ENCODE measurements at places on chromosomes 2 and 18.

DNA sequence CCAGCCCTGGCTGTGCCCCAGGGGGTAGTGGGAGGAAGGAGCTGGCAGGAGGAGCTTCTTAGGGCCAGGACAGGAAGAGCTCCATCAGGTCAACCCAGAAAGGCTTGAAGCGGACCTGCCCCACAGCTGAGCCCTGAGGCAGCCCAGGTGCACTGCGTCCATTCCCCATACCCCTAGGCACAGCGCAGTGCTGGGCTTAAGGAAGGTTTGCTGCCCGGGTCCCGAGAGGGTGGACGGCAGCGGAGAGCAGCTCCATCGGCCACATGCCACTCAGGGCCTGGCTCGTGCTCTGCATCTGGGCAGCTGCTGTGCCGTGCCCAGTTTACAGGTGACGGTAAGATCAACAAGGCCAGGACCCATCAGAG lies 26.4 kb downstream of the DNMT3A start:
- DNase-seq = no peak

GRCh38 chr2:67799886-67800285 lies 262.9 kb downstream of the C1D start:
- no peak for DNase-seq

DNA sequence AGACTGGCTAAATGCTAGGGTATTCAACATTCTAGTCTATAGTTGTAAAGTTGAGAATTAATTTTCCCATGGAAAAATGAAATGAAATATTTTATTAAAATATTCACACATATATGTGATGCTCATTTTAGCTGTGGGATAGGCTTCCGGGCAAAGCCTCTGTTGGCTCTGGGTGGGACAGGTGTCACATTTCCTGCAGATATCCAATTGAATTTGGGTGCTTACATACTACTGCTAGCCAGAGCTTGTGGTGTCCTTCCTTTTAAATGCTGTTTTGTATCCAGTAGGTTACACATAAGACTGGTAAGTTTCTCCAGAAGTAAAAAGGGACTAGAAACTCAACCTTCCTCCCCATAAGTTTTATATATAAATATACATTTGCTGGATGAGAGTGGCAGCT lies 73.8 kb downstream of the RPRM start:
- DNase-seq = no peak

- DNase-seq = no peak
Measured at GRCh38 chr18:23384778-23385736, 68.0 kb upstream of the RIOK3 start.

DNA sequence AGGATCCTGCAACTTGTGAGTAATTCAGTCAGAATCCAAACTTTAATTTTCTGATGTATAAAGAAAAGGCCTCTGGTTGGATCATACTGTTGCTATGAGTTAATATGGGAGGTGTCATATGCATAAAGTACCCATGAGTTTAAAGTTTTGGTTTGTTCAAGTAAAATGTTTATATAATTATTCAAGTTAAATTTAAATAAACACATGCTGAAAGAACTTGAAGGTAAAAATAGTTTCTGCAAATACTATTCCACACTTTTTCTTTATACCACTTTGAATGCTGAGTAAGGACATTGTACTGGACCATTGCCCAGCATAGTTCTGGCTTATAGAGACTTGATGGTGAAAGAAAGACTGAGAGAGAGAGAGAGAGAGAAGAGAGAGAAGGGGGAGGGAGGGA lies 30.7 kb downstream of the PKP4 start:
- no peak for DNase-seq

DNA sequence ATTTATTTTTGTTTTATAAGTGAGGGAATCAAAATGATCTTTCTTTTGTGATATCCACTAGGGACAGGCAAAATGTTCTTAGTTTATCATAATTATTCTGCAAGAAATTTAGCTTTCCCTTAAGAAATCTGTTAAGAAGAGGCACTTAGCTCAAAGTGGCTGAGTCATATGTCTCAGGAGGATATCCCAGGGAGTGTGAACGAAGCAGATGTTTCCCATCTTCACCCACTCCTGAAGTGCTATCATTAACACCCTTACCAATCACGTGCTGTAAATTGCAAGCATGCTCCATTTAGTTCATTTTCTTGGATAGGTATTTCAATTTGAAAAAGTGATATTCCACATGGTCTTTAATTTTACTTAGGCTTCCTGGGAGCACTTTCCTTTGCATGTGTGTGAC lies 774.3 kb upstream of the TMEFF2 start:
- DNase-seq = no peak

- no peak for DNase-seq
Measured at GRCh38 chr18:68428661-68429060, 286.2 kb downstream of the TMX3 start.

- no peak for DNase-seq
Measured at GRCh38 chr2:240819858-240820606, at the start of gene KIF1A. TSS of gene KIF1A (minus strand) at chr2:240820219. CDS start at chr2:240797752, 22,467 bp downstream.

- no peak for DNase-seq
Measured at GRCh38 chr2:5368263-5368662, 323.9 kb upstream of the SOX11 start.

- DNase-seq = peak; percentile 56
Measured at GRCh38 chr2:118013221-118013723, 598 bp downstream of the CCDC93 start.

GRCh38 chr18:56565046-56565445 lies 73.3 kb downstream of the TXNL1 start:
- DNase-seq = no peak

- no peak for DNase-seq
Measured at GRCh38 chr2:7703048-7703447, 785.8 kb downstream of the RNF144A start.

DNA sequence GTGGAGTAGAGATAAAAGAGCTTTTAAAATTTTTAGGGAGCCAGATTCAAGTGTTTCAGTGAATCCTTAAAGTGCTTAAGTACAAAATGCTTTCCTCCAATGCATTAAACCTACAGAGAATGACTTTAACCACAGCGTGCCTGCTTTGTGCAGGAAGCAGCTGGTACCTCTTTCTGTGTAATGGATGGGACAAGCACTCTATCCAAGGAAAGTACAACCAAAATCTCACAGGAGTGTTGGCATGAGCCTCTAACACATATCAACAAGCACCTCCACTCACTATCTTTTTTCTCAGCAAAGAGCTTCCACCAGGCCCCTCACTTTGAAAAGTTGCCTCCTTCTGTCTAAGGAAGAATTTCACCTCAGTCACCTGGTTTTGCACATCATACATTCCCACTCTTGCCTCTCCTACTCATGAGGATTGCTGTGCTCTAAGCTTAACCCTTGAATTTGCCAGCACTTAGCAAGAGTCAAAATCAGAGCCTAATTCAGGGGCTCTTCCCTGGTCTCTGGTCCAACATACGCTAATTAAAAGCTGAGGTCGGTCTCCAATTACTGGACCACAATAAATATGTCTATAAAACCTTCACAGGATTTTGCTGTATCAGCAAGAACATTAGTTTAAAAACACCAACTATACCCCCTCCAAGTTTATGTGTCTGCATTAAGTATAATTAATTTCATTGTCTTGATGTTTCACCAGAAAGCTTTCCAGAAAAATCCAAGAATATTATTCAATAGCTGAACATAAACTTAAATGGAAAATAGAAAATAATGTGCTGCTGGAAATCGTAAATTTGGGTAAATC lies 68.9 kb downstream of the ZNF521 start:
- no peak for DNase-seq

- DNase-seq = no peak
Measured at GRCh38 chr2:75556679-75557366, 3.9 kb downstream of the EVA1A start.

DNA sequence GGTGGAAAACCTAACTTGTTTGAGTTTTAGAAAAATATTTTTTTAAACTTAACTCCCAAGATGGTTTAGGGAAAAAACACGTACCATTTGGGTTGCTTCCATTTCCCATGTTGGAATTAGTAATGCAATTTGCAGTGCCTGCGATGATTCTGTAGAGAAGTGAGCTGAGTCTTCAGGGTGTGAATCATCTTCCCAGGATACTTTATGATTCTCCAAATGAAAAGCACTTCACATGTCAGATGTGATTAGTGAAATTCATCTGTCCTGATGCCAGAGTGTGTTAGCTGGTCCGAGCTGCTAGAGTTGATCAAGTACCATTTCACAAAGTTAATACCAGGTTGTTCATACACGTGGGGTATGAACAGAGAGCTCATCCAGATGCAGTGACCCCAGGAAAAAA lies 59.1 kb downstream of the ACOXL start:
- no peak for DNase-seq

GRCh38 chr18:59345556-59345955 lies 13.5 kb downstream of the LMAN1 start:
- no peak for DNase-seq

GRCh38 chr2:114553027-114553426 lies 110.6 kb downstream of the DPP10 start:
- DNase-seq = no peak

DNA sequence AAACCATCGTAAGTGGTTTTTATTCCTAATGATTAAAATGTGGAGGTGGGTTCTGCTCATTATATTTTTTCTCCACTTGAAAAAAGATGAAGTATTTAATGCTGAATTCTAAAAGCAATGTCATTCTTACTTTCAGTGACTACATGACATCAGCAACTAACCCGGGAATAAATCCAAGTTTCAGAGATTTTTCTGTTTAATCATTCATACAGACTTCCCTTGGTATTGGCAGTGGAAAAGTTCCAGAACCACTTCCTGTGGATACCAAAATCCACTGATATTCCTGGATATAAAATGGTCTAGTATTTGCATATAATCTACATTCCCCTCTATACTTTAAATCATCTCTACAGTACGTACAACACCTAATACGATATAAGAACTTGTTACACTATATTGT lies 128.6 kb downstream of the ZNF532 start:
- DNase-seq = no peak

DNA sequence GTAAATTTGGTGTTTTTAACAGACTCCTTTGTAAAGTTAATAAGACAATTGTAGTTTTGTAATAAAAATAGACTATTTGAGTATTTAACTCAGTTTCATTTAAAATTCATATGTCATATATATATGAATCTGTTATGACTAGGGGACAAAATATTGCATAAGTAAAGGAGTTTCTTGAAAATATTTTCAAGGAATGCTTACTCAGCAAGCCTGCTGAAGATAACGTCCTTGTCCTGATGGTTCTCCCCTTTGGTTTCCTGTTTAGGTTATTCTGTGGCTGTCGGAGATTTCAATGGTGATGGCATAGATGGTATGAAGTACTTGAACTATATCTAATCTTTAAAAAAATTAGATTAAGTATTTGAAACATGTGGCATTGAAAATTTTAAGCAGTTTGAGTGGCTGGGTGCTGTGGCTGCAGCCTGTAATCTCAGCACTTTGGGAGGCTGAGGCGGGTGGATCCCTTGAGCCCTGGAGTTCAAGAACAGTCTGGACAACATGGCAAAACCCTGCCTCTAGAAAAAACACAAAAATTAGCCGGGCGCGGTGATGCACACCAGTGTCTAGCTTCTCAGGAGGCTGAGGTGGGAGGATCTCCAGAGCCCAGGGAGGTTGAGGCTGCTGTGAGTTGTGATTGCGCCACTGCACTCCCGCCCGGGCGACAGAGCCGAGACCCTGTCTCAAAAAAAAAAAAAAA lies 47.1 kb downstream of the ITGAV start:
- DNase-seq = no peak

- no peak for DNase-seq
Measured at GRCh38 chr18:57918601-57919000, 115.5 kb upstream of the ATP8B1 start.

GRCh38 chr18:50199921-50200320 lies 5.0 kb upstream of the MYO5B start:
- DNase-seq = no peak

GRCh38 chr18:13054336-13054735 lies 63.2 kb downstream of the CEP192 start:
- DNase-seq = no peak

GRCh38 chr2:98508709-98509066 lies 64.0 kb downstream of the INPP4A start:
- no peak for DNase-seq

Data from GM12892 (cell line).